IPS DF 6.9 (cell line): ENCODE measurements at places on chromosomes 3 and 15.
A peak's percentile ranks its signal among the peaks of the same experiment; 100 is the strongest.

DNA sequence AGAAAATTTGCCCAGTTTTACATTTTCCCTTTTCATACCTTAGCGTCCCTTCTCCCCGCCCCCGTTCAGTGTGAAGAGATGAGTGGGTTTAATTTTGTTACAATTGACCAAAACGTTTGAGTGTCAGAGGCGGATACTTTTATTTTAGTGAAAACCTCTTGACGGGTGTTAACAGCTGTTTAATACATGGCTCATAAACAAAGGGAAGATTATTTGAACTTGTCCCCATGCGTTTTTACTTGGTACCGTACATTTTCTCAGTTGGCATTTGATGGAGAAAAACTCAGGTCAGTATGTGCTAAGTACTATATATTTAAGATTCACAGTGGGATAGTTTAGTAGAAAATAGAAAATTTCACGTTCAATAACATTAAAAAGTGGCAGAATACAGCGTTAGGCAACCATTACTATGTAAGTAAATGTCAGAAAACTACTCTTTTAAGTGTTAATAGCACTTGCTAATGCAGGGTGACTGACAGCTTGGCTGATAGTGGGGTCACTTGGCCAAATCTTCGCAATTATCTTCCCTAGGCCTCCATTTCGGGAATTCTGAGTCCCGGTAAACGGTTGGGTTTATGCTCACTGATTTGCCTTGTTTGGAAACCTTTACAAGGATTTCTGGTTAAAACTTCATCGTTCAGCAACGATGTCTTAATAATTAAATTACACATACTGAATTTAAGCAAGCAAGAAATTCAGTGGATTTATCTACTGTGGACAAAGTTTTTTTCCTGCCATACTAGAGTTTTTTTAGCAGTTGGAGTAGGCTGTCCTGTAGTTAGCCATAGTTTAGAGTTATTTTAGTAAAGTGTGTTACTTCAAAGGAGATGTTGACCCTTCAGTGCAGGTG lies 4.8 kb downstream of the CHD2 start:
- DNase-seq = no peak

- no peak for DNase-seq
These were observed 59.1 kb upstream of the SPATA12 start for GRCh38 chr3:57001356-57001755.

- no peak for DNase-seq
These were observed 170.5 kb downstream of the KCNAB1 start for GRCh38 chr3:156290924-156291271.

DNA sequence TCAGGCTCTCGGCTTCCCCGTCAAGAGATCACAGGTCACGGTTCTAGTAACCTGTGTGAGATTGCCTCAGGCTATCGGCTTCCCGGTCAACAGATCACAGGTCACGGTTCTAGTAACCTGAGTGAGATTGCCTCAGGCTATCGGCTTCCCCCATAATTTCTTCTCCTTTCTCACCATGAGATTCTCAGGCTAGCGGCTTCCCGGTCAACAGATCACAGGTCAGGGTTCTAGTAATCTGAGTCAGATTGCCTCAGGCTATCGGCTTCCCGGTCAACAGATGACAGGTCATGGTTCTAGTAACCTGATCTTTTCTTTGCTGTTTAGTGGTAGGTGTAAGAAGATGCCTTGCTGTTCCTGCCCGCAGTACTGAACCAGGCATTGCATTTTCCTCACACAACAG lies 418.2 kb upstream of the ZNF717 start:
- DNase-seq = no peak

GRCh38 chr3:142623194-142623593 lies 27.0 kb downstream of the PLS1 start:
- no peak for DNase-seq

- no peak for DNase-seq
These were observed 332.4 kb downstream of the MAGI1 start for GRCh38 chr3:65706301-65706700.

GRCh38 chr3:25119682-25120081 lies 308.4 kb upstream of the RARB start:
- no peak for DNase-seq

DNA sequence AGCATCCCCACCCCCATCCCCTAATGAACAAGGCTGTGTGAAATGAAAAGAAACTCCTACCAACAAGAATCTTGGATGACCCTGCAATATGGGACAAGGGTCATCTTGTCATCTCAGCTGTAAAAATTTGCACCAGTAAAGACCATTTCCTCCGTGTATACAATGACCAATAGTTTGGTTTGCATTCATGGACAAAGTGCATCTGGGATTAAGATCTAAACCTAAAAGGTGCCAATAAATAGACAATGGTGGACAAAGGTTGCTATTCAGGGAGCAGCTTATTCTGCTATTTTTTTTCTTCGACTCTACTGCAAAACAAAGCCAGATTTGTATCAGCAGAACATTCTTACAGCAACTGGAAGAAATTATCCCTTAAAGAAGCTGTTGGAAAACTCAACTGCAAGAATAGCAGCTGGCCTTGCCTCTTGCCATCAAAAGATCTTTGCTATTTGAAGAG lies 8.0 kb downstream of the MGLL start:
- DNase-seq = no peak

DNA sequence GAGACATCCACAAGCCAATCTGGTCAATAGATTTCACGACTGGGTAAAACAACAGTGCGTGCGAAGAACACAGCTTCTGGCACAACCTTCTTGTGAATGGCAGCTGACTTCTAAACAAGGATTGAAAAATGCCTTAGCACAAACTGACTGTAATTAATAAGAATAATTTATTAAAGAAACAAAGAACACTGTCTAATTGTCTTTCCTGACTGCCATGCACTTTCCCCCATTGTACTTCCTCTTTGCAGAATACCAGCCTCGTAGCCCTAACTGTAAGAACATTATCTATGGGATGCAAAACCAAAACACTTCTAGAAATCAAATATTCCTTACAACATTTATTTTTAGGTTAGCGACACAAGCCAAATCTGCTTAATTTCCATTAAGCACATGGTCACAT lies 6.5 kb downstream of the FOXP1 start:
- no peak for DNase-seq

GRCh38 chr3:126578702-126579101 lies 20.0 kb upstream of the C3orf22 start:
- DNase-seq = no peak

- no peak for DNase-seq
These were observed at the start of gene GSK3B for GRCh38 chr3:120093911-120094775. Gene GSK3B (minus strand): TSS chr3:120094447. CDS start chr3:120093434, 1,013 bp downstream.

DNA sequence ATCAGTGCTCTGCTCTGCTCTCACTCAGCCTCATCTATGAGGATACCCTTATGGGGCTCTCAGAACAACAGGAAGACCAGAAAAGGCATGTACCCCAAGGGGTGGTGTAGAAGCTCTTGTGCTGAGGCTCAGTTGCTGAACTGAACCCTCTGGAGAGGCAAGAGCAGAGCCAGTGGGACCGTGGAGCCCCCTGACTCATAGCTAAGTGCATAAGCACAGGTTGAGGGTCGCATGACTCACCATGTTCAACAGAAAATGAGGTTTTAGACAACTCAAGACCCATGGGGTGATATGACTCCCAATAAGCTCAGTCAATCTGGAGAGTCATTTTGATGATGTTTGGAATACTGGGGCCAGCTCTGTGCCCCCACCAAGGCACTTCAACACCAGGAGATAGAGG lies 37.3 kb downstream of the CRYGS start:
- no peak for DNase-seq

- peak; percentile 35 for DNase-seq
These were observed 14.6 kb downstream of the XIRP1 start for GRCh38 chr3:39177708-39178332.

DNA sequence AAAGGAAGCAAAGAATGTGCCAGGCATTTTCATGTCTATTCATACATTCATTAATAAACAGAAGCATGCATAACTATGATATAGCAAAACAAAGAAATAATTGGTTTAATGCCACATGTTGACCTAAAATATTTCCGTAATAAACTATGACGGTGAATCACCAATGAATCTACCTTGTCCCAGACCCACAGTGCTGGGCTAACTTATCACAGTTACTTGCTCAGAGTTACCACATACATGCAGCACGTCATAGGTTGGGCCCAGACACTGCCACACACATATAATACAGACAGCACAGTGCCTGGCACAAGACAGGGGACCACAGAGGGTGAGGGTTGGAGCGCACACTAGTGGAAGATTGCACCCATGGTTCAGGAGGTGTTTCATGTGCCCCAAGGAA lies 86.9 kb downstream of the ATP1B3 start:
- no peak for DNase-seq

DNA sequence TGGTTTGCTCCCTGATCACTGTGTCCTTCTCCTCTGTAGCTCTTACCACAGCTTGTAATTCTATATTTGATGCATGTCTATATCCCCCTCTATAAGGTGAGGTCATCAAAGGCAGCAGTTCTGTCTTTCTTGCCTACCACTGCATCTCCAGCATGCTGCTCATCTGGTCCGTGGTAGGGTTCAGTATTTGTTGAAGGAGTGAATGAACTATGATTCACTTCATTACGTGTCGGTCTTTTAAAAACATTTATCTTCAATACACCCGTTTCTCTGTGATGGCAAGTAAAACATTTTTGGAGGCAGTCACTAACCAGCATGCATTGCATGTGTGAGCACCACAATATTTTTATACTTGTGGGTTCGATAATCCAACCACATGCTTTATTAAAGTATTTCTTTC lies 27.6 kb downstream of the CHST14 start:
- no peak for DNase-seq

DNA sequence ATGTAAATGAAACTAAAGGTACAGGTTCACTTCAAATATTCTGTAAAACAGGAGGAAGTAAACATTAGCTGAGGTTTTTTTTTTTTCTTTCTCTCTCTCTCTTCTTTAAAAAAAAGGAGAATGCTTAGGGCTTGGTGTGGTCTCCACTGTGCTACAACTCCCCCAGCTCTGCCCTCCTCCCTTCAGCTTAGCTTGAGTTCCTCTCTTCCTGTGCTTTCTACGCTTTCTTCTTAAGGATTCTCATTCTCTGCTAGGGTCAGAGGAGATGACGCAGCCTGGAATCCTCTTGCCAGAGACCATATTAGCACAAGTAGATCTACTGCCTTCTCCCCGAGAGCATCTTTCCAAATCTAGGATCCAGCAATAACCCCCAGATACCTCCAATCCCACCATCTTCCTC lies 69.1 kb upstream of the SNRK start:
- DNase-seq = no peak
